Spinal cord (tissue), 10 donors: ENCODE measurements at places on chromosomes 3 and 15. TPM values are rescaled to one million over a fixed set of nuclear protein-coding genes. Genes with fewer than 3 reads are reported as not detected.

Gene SPINK8
- total RNA-seq: not detected

Gene ANAPC13
- 99.0 TPM for total RNA-seq

Gene ATP8B4
- 37.1 TPM for total RNA-seq

Gene RTP1
- total RNA-seq: 0.61 TPM

Gene C2CD4A
- total RNA-seq: 0.06 TPM

Gene C3orf85
- total RNA-seq: not detected

Gene MESP2
- not detected for total RNA-seq

Gene SNX22
- total RNA-seq: 9.9 TPM
